ENCODE measurements at places on chromosomes 3 and 15.

GRCh38 chr3:18440066-18440722, 15.1 kb upstream of the SATB1 start:
- no peak for DNase-seq

GRCh38 chr3:171295484-171296373, 164.5 kb downstream of the TNIK start:
- no peak for DNase-seq

GRCh38 chr3:9549600-9549999, 4.0 kb downstream of the LHFPL4 start:
- no peak for DNase-seq

GRCh38 chr3:150721285-150722130, 17.8 kb upstream of the ERICH6 start:
- peak; percentile 78 for DNase-seq

DNA sequence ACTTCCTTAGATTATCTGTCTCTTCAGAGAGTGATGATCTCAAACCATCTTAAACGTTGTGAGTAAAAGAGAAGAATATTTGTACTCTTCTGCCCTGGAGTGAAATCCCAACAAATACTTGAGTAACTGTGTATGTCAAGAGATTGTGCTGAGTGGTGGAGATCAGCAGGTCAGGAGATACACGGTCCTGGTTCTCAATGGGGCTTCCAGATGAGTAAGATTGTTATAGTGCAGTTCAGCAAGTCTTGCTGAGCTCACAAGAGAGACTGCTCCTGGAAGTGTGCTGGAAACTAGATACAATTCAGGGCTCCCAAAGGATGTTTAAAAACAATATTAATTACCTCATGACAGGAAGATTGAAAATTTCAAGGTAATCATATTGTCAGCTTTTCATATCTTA, 184.3 kb downstream of the AKAP13 start:
- no peak for DNase-seq

GRCh38 chr3:15107075-15107947, 8.4 kb upstream of the RBSN start:
- DNase-seq: no peak

- DNase-seq: no peak
Measured at GRCh38 chr3:97689111-97689510, 75.4 kb upstream of the ARL6 start.

DNA sequence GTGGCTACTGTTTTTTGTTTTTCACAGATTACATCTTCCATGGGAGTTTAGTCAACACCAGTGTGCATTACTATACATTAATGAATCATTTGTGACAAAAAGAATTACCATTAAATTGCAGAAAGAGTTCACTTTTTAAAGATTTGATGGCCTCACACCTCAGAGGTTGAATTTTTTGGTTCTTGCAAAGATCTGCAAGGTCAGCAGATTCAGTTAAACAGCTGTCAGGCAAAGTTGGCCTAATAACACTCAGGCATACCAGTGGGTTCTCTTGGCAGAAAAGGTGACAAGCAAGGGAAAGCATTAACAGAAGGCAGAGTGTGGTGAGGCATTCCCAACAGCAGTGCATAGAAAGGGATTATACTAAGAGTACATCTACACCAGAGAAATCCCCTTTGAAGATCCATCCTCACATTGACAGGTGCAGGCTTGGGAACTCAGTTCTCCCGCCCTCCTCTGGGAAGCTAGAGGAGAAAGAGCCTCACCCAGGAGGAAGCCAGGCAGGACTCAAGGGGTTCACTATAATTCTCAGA, 24.3 kb upstream of the PTX3 start:
- no peak for DNase-seq

- DNase-seq: no peak
Measured at GRCh38 chr3:8254489-8254888, 247.1 kb upstream of the LMCD1 start.

DNA sequence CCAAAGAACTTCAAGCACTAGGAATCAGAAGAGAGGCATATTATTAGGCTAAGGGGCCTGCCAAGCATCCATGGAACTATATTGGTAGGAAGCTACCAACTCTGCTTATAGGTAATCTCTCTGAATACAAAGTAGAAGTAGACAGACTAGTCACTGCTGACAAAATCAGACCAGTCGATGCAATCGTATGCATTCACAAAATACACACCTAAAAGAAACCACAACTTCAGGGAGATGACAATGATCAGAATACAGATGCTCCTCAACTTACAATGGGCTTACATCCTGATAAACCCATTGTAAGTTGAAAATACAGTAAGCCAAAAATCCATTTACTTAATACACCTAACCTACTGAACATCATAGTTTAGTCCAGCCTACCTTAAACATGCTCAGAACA, 94.7 kb downstream of the FSIP1 start:
- DNase-seq: no peak

- peak; percentile 12 for DNase-seq
Measured at GRCh38 chr15:42608110-42608531, 32.7 kb downstream of the STARD9 start.

- no peak for DNase-seq
Measured at GRCh38 chr15:54722342-54722986, 474.3 kb downstream of the RSL24D1 start.

- DNase-seq: no peak
Measured at GRCh38 chr3:73542136-73542535, 82.6 kb downstream of the PDZRN3 start.

GRCh38 chr3:140091143-140091542, 156.2 kb downstream of the CLSTN2 start:
- no peak for DNase-seq

GRCh38 chr3:121481106-121481880, 64.5 kb downstream of the POLQ start:
- peak; percentile 5 for DNase-seq

- DNase-seq: no peak
Measured at GRCh38 chr15:23049984-23050628, 10.7 kb upstream of the TUBGCP5 start.

GRCh38 chr3:51668756-51669155, 2.3 kb upstream of the TEX264 start:
- no peak for DNase-seq

- DNase-seq: peak; percentile 50
Measured at GRCh38 chr3:142916605-142917004, 27.7 kb upstream of the PCOLCE2 start.

DNA sequence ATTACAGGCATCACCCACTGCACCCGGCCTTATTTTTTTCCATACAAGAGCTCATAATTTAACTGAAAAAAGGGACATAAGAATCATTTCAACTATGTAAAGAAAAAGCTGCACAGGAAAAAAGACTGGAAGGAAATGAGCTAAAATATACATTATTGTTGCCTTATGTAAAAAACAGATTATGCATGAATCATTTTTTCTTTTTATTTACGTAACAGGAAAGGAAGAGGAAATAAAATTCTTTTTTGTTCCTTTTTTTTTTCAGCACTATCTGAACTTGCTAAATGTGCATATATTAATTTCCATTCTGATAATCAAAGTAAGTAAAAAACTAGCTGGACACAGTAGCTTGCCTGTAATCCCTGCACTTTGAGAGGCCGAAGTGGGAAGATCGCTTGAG, 12.1 kb downstream of the KIF9 start:
- no peak for DNase-seq

DNA sequence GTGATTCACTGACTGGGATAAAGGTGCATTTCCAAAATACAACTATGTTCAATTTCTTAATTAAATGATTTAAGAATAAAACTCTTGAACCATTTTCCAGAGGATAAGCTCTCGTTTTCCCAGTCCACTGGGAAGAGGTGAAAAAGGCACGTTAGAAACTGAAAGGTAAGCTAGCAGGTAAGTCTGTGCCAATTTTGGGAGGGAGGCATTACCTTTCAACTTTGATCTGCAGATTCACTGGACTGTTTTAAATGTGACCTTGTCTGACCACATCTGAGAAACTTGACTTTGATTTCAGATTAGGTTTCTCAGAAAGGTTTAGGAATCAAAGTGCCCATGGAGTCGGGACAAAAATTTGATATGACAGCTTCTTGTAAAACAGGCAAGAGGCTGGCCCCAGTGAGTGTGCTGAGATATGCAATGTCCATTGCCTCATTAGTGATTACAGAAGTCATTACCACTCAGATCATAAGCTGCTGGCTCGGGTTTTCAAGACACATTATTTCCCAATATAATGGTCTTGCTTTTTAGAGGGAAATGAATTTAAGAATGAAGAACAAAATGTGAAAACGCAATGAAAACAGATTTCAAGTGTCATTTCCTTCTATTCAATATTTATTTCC, 118.8 kb downstream of the ADAMTS9 start:
- no peak for DNase-seq

- DNase-seq: no peak
Measured at GRCh38 chr3:168534761-168535160, 439.0 kb upstream of the GOLIM4 start.

GRCh38 chr3:97917813-97918536, 54.3 kb downstream of the RIOX2 start:
- DNase-seq: peak; percentile 58

DNA sequence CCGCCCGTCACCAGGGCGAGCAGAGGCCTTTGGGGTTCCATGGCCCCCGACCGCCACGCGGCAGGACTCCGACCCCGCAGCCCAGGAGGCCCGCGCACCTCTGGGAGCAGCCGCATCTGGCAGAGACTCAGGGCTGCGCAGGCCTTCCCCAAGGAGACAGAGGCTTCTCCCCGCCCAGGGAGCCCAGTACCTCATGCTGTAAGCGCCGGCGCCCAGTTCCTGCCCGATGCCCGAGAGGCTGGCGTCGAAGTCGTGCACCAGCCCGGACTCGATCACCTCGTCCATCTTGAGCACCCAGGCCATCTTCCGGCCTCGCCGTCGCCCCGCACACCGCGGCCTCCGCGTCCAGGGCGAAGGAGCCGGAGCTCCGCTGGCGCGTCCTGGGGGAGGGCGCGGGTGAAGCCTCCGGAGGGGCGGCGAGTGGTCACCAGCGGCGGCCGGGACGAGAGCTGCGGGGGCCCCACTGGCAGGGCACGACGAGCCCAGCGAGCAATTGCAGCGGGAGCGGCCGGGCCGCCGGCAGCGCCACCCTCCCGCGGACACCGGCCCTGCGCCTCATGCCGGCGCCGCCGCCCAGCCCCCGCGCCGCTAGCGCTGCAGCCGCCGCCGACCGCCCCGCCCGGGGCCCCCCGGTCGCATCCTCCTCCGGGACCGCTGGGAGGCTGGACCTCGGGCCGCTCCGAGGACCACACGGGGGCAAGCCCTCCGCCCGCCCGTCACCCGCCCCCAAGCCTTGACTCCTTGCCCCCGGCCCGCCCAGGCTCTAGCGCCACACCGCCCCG, 468 bp downstream of the UBP1 start:
- peak; percentile 39 for DNase-seq

GRCh38 chr3:126376444-126376843, 18.3 kb upstream of the CFAP100 start:
- no peak for DNase-seq

DNA sequence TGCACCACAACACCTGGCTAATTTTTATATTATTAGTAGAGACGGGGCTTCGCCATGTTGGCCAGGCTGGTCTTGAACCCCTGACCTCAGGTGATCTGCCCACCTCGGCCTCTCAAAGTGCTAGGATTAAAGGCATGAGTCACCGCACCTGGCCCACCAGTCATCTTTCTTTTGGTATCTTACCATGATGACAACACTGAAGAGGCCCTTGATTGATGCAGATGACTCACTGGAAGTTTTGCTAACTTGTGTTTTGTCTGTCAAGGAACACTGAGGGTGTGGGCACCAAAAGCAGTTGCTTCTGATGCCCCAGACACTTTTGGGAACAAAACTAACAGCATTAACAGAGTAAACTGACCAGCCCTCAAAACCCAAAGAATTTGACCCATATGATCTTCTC, 88.3 kb downstream of the MYO5A start:
- no peak for DNase-seq

DNA sequence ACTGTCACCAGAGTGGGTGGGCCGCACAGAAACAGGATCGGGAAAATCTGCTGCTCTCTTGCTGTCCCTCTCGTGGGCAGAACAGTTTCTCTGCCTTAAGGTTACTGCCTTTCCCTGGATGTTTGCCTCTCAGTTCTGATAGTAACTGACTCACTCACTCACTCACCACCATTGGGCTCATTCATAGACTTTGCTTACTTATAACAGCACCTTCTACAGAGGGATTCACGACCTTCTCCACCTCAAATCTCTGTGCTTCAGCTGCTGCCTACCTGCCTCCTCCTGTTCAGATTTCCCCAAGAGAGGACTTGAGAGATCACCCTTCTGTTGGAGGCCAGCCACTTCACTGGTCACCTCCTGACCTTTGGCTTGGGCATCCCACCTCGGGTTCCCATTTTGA, 147.7 kb upstream of the ICE2 start:
- DNase-seq: no peak

- peak; percentile 37 for DNase-seq
Measured at GRCh38 chr15:35448294-35448693, 97.7 kb downstream of the DPH6 start.

DNA sequence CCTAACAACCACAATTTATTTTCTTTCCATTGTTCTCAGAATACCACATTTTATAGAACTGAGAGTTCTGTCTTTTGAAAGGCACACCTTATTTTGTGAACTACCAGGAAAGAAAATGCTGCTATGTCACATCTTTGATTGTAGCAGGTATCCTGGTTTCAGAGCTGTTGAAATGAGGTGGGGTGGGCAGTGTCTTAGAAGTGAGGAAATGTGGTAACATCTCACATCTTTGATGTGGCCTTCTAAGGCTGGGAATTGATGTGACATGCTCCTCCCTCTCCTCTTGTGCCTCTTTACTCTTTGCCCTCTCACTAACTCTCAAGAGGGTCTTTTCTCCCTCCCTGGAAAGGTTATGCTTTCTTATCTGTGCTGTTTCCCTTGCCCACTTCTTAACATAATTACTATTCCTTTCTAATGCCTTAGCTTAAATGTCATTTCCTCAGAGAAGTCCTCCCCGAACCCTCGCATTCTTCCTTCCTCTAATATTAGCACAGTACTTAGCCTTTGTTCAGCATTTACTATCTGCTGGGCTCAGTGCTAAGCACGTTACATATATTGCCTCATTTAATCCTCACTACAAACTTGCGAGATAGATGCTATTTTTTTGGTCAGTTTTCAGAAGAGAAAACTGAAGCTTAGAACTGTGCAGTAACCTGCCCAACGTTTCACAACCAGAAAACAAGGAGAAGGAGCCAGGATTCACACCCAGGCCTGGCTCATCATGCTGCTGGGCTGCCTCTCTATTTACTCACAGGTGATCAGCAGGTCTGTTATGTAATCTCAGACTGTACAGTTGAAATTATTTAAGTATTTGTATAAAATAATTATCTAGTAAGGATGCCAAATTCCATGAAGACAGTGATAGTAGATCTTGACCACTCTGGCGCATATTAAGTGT, 24.0 kb upstream of the SPTSSB start:
- DNase-seq: no peak

DNA sequence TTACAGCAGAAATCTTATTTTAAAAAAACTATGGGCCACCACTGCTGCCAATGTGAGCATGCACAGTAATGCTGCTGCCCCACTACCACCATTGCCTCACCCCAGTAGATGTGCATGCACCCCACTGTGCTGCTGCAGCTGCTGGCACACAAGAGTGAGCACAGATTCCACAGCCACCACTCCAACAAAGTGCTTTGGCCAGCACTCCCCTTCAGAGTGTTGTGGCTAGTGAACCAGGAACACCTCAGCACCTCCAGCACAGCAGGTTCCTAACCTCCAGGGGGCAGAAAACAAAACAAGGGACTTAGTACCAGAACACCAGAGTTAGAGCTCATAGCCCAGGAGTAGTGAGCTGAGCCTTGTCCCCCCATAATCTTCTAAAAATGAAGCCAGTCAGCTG, 629.6 kb downstream of the PYDC2 start:
- DNase-seq: no peak

GRCh38 chr3:8246070-8246469, 255.6 kb upstream of the LMCD1 start:
- DNase-seq: no peak
